NCI-H446 (cell line): ENCODE measurements at places on chromosomes 5 and 9.

DNA sequence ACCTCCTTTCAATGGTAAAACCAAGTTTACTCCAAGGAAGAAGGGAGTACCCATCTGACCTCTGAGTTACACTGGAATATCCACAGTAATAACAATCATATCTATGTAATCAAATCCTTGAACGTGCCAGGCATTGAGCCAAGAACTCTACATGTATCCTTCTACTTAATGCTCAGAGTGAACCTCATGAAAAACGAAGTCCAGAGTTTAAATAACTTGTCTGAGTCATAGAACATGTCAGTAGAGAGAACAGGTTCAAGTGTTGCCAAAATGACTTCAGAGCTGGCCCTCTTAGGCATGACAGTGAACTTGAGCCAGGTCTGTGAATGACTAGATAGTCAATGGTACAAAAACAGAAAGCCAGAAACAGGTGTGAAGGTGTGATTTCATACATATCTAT, 164.1 kb upstream of the ZNF618 start:
- no peak for DNase-seq

DNA sequence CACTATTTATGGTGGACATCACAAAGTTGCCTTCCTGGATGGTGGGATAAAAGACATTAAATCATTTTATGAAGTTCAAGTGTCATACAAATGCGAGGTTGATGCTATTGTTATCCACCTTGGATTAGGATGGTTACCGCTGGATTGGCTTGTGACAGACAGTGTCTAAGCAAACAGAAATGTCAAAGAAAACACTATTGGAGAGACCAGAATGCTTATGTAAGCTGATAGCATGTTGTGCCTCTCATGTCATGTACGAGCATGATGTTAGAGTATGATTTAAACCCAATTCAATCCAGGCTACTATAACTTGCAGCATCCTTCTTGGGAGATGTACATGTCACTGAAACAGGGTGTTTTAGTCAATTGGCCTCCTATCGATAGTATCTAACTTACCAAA, 178.8 kb upstream of the C9orf72 start:
- no peak for DNase-seq

GRCh38 chr9:126384926-126385325, 58.3 kb downstream of the MVB12B start:
- DNase-seq: no peak

- DNase-seq: no peak
Measured at GRCh38 chr9:134686896-134687295, 45.3 kb downstream of the COL5A1 start.

GRCh38 chr5:136191304-136192014, 1.5 kb downstream of the SMIM32 start:
- DNase-seq: no peak

DNA sequence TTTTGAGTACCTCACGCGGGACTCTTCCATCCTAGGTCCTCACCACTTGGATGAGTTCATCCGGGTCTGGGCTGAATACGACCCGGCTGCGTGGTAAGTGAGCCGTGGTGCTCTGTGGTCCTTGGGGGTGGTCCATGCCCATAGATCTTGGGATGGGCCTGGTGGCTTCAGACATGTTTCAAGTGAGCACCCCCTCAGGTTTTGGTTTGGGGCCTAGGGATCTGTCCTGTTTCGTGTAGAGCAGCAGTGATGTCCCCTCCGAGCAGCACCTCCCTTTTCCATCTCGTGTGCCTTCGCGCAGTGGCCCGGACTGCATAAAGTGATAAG, 218.9 kb downstream of the CACNA1B start:
- no peak for DNase-seq

DNA sequence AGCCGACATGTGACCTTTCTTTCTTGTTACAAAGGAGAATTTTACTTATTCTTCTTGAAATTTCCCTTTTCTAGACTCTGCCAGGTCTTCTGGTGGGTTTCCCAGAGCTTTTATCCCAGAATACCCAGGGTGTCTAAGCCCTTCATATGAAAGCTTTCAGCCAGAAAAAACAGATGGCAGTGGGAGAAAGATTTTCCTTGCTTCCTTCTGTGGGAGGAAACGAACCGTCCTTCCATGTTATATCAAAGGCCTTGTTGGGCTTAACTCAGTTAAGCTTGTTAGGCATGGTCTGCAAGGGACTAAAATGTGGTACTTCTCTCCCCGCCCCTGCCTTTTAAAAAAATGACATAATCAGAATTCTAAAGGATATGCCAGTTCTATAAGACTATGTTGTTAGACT, 47.5 kb downstream of the SPATA31D1 start:
- DNase-seq: no peak

- DNase-seq: no peak
Measured at GRCh38 chr5:53298841-53299240, 181.6 kb upstream of the FST start.

DNA sequence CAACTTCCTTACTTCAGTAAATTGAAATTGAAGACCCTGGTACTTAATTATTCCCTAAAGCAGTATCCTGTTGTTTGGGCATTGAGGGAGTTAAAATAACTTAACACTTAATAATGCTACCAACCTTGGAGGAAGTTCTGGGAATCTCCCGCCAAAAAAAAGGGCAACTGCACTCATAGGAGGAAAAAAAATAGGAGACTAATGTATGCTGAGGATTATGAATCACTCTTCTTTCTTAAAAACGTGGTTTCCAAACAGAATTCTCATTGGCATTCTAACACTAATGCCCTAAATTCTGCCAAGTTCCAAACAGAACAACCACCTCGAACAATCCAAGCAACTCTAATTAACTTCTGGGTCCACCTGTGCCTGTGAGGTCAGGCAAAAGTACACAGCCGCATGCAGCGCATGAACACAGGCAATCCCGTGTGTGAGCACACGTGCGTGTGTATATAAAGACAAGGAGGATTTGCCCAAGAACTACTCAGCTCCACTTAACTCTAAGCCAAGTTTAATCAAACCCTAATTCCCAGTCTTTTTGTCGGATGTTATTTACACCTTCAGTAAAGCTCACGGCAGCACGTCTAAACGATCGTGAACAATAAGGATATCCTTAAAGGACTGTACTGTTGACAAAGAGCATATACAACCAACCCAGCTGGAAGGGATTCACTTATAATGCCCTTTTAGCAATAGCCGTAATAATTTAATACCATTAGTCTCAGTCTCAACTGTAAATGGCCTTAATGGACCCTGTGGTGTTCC, 78.4 kb downstream of the EBF1 start:
- DNase-seq: no peak

- no peak for DNase-seq
Measured at GRCh38 chr9:3758816-3759576, 233.2 kb upstream of the RFX3 start.

GRCh38 chr5:158450751-158451171, 591.8 kb upstream of the CLINT1 start:
- no peak for DNase-seq

- no peak for DNase-seq
Measured at GRCh38 chr5:104186100-104186499, 623.5 kb upstream of the NUDT12 start.

DNA sequence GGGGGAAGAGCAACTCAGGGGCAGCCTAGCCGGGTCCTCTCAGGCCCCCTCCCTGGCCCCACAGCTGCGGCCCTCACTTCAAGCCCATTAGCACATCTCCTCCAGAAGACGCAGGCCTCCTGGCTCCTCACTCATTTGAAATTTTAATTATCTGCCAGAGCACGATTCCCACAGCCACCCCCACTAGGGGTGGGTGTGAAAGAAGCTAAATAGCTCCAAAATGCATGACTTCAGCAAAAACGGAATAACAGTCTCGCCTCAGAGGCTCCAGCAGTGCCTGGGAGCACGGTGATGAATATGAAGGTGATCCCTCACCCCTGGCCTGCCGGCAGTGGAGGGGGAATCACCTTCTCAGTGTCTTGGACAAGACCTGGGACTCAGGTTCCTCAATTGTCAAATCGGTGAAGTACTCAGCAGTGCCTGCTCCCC, 61.1 kb upstream of the HRH2 start:
- no peak for DNase-seq

DNA sequence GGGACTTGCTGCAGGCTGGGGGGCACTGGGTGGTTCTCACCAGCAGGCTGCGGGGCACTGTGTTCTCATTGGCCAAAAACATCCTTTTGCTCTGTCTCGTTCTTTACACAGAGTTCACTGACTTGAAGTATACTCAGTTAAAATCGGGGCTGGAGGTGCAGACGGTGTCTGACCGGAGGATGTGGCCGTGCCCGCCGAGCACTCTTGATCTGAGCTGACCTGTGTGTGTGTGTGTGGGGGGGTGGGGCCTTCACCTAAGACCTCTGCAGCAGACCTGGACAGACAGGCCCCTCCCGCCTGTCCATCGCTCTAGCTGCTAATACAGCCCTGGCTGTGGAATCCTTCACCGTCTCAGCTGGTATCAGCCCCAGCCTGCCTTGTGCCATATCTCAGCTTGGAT, 7.1 kb downstream of the TOR1B start:
- no peak for DNase-seq

DNA sequence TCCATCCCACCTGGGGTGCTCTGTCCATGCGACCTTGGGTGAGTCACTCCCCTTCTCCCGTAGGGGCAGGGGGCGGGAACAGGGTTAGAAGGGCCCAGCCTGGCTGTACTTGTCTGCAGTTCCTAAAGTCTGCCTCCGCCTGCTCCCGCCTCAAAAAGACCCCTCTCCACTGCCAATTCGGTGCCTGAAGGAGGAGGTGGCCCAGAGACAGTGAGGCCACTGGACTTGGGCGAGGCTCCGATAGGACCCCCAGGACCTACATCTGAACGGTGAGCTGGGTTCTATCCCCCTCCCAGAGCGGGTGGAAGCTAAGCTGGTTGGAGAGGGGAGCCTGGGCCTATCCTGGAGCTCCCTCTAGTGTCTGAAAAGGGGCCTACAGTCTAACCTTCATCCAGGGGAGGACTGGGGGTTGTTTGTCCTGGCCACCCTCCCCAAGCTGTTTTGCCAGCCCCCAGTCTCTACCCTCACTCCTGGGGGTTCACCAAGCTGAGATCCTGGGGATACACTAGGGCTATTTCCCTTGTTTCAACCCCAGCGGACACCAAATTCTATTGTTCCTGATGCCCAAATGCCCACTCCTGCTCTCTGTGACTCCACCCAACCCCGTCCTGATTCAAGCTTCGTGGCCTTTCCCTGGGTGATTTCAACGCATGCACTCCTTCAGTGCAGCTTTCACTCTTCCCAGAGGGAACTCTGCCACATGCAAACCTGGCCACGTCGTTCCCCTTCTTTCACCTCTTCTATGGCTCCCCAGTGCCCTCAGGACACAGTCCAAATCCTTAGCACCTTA, 6.1 kb upstream of the CRB2 start:
- no peak for DNase-seq

- DNase-seq: no peak
Measured at GRCh38 chr5:591746-592145, 20.4 kb upstream of the CEP72 start.

DNA sequence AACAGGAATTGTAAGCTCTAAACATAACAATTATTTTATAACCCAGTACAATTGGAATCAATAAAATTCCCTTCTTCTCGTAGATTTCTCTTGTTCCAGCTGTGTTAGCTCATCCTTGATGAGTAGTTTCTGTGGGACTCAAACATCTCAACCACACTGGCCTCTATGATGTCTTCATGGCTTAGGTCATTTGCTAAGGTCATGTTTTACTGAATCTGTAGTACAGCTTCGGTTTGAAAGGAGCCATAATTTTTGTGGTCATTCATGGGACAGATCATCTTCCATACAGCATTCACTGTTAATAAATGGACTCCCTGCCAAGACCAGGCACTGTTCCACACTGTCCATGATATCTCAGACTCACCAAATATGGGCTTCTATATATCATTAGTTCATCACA, 369.0 kb upstream of the RFX3 start:
- no peak for DNase-seq

DNA sequence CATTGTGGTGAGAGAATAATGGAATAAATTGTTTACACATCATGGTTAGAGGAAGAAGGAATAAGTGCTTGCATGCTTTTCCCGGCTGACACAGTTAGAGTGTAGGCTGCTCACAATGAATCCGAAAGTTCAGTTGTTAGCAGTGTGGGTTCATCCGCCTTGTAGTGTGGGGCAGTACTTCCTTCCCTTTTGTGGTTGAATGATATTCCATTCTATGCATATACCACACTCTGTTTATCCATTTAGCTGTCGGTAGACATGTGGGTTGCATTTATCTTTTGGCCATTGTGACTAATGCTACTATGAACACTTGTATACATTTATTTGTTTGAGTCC, 84.0 kb downstream of the COL5A1 start:
- no peak for DNase-seq

- no peak for DNase-seq
Measured at GRCh38 chr9:90874194-90874593, 72.6 kb downstream of the SYK start.

GRCh38 chr5:37891832-37892231, 52.0 kb upstream of the GDNF start:
- no peak for DNase-seq

GRCh38 chr5:149298163-149298562, 26.5 kb downstream of the AFAP1L1 start:
- no peak for DNase-seq

DNA sequence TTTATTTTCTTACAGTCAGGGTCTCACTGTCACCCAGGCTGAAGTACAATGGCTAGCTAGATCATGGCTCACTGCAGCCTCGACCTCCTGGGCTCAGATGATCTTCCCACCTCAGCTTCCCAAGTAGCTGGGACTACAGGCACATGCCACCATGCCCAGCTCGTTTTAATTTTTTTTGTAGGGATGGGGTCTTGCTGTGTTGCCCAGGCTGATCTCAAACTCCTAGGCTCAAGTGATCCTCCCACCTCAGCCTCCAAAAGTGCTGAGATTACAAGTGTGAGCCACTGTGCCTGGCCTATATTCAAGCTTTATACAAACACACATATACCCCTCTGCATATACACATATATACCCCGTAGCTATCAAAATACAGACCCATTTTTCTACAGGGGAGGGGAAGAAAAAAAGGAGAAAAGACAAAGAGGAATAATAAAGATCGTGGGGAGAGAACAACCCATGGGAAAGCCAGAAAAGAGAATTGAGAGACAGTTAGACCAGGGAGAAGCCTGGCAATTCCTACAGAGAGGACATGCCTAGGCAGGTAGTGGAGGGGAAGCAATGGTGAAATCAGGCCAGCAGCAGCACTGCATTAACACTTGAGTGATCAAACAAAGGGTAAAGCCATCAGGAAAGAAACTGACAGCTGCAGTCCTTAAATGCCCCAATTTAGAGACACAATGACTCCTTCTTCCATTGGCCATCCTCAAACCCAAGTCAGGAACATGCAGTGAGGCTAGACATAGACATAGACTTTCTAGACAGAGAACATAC, 102.7 kb downstream of the EFNA5 start:
- DNase-seq: peak; percentile 57

GRCh38 chr5:180499684-180500083, 5.5 kb downstream of the CNOT6 start:
- DNase-seq: no peak

- DNase-seq: no peak
Measured at GRCh38 chr9:130629443-130630070, 34.8 kb upstream of the PRDM12 start.

GRCh38 chr5:10172247-10172646, 77.4 kb downstream of the ATPSCKMT start:
- DNase-seq: no peak

- no peak for DNase-seq
Measured at GRCh38 chr9:16429671-16430070, 440.8 kb downstream of the BNC2 start.

- no peak for DNase-seq
Measured at GRCh38 chr5:88833371-88834130, 49.4 kb downstream of the MEF2C start.
